ENCODE measurements at places on chromosomes 11 and 22.

DNA sequence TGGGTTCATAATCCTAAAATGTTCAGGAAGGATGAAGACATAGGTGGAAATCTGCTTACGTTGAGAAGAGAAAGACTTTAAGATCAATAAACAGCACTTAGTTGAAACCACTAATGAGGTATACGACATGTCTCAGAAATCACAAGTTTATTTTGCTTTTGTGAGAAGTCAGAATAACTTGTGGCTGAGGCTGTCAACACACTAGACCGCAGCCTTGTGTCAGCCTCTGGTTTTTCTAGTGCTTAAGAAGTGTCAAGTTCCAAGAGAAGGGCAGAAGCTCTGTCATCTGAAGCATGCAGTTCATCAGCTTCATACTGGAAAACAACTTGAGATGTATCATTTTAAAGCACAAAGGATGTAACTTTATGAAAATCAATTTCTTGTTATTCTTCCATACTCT is 420.9 kb downstream of the METTL15 start:
- no peak for DNase-seq

DNA sequence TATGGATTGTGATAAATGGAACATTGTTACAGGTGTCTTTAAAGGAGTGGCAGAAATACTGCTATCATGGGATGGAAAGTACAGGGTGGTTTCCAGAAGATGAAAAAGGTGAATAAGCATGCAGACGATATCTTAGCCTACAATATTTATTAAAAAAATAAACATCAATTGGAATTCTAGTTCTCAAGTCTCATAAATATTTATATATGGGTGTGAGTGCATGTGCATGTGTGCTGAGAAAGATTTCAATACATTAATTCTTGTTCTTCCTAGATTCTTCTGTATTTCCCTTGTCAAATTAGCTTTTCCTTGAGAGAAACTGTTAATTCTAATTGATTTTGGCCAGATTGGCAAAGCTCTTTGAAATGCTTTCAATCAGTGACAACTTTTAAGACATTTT is 618.2 kb downstream of the METTL15 start:
- no peak for DNase-seq

DNA sequence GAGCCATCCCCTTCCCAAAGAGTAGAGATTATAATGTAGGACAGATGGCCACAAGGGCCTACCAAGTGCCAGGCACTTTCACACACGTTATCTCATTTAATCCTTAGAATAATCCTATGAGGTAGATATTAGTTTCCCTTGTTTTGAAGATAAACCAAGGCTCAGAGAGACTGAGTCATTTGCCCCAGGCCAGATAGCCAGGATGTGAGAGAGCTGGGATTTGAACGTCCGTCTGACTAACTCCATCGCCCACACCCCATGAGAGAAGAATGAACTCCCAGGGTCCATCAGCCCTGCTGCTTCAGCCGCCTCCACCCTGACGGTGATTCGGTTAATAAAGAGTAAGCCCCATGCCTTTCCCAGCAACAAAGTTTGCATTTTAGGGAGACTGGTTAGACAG is 10.7 kb downstream of the PRG3 start:
- no peak for DNase-seq

DNA sequence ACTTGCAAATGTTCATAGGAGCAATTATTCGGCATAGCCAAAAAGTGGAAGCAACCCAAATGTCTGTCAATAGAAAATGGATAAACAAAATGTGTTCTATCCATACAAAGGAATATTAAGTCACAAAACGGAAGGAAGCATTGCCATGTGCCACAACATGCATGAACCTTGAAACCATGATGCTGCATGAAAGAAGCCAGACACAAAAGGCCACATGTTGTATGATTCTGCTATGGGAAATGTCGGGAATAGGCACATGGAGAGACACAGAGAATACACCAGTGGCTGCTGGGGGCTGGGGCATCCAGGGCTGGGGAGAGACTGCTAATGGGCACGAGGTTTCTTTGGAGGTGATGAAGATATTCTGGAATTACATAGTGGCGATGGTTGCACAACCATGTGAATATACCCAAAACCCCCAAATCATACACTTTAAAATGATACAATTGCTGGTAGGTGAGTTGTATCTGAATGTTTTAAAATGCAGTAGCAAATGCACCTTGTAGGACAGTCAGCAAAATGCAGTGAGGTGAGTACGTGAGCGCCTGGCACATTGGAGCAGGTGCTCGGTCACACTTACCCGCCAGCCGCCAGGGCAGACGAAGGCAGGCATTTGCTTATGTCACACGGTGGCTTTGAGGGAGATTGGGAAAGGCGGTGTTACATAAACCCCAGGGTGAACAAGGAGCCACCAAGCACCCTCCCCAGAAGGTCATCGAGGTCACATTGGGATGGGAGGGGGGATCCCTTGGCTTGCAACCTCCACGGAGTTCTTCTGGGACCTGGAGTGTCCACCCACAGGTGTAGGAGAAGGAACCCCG is 6.3 kb upstream of the OSM start:
- no peak for DNase-seq

GRCh38 chr11:119172513-119172912 is 4.0 kb downstream of the NLRX1 start:
- no peak for DNase-seq

- DNase-seq, result no peak
Measured at GRCh38 chr11:69126286-69126685, 29.4 kb upstream of the SMIM38 start.

- no peak for DNase-seq
Measured at GRCh38 chr22:26918226-26918625, 260.8 kb downstream of the MIAT start.

- no peak for DNase-seq
Measured at GRCh38 chr22:49785841-49786471, 41.7 kb downstream of the BRD1 start.

GRCh38 chr22:30889268-30889995 is 79.1 kb downstream of the MORC2 start:
- DNase-seq, result no peak

DNA sequence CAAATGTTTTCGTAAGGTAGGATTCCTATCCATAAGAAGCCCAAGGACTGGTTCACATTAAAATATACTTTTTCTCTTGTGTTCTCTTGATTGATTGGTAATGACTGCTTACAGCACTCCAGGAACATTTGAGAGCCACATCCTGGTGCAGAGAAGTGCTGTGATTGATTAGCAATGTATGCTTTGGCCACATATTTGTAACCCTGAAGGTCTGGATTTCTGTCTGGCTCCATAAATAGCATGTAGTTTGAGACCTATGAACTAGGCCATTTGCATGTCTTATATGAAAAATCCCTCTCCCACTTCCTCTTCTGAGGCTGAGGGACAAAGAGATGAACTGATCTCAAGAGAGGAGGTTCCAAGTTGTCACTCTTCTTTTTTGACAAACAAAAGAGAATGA is 49.3 kb upstream of the CD44 start:
- DNase-seq, result no peak

DNA sequence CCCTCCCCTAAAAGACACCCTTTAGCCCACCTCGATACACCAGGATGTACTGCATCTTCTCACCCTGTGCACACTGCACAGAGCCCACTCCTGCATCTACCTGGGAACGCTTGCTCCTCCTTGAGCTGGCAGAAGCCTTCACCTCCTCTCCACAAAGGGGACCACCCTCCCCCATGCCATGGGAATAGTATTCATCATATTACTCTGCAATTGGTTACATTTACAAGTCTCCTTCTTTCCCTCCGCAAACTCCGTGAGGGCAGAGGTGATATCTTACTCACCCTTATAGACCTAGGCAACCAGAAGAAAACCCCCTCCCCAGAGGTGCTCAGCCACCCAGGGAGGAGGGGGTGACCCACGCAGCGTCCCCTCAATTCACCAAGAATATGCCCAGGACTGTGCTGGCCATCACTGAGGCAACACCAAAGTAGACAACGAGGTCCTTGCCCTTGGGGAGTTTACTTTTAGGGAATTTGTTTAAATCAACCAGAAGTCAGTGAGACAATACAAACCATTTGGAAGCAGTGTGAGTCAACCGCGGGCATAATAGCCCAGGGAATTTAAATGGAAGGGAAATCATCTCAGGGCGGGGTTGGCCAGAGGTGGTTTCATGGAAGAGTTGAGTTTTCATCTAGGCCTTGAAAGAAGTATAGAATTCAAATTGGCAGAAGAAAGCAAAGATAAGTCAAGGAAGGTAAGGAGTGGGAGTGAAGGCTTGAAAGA is 214.5 kb downstream of the BARX2 start:
- DNase-seq, result no peak

- no peak for DNase-seq
Measured at GRCh38 chr22:46619830-46620501, at the start of gene GRAMD4. Gene GRAMD4, plus strand, starts transcription at chr22:46620386. Its CDS starts 6,414 bp downstream, at chr22:46626800.

- no peak for DNase-seq
Measured at GRCh38 chr22:16958475-16958874, 49.5 kb downstream of the GAB4 start.

DNA sequence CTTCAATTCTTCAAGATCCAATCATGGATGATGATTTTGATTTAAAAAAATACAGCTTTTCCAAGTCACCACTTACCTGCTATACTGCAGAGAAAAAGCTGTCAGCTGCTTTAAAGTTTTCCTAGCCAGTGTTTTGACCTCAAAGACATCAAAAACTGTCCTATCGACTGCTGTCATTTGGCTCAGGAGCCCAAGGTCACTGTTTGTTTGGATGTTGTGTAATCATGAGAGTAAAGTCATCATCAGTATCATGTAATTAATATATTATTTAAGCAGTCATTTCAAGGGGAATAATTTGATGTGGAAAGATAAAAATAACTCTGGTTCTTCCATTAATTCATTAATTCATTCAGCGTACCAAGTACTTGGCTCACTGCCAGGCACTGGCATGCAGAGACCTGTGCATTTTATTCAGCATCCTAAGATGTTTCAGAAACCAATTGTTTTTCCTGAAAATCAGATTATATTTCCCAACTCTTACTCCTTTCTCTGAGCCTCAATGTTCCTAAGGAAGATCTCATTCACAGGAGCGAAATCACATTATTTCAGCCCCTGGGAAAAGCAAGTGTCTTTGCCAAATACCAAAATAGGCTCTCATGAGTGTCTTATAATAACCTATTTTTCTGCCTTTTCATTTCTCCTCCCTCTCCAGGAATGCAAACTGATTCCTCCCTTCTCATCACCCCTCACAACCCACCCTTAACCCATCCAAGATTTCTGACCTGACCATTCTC is 59.9 kb downstream of the SLC1A2 start:
- no peak for DNase-seq

All from HEK293T (cell line).